ENCODE measurements at places on chromosomes 11 and 22. TPM values are rescaled to one million over a fixed set of nuclear protein-coding genes. Genes with fewer than 3 reads are reported as not detected.

Gene PSMA1
- 261 TPM for total RNA-seq

Gene IFITM1
- 661 TPM for total RNA-seq

Gene SESN3
- total RNA-seq = 43.5 TPM

Gene C11orf52
- total RNA-seq = not detected

Measured in T-helper 1 cell treated with Interleukin-12 subunit alpha and Interleukin-12 subunit beta and Interleukin-4 antibody, amounts not matched to agents 30 ng/mL and 1 ng/mL, for 36 hours (primary cell).